Spinal cord (tissue), 10 donors: ENCODE measurements at places on chromosomes 2 and 18. TPM values are rescaled to one million over a fixed set of nuclear protein-coding genes. Genes with fewer than 3 reads are reported as not detected.

Gene SUCLG1
- 81.6 TPM for total RNA-seq

Gene TUBB8B
- total RNA-seq: 0.11 TPM

- DNase-seq: no peak
Observed at GRCh38 chr2:44218771-44219170, 50.1 kb downstream of the PPM1B start.

- no peak for DNase-seq
Observed at GRCh38 chr2:45102141-45102540, 92.9 kb upstream of the SIX2 start.

- no peak for DNase-seq
Observed at GRCh38 chr2:55102056-55102812, 52.0 kb upstream of the RTN4 start.

GRCh38 chr2:195711478-195711877 lies 54.5 kb downstream of the SLC39A10 start:
- DNase-seq: no peak

DNA sequence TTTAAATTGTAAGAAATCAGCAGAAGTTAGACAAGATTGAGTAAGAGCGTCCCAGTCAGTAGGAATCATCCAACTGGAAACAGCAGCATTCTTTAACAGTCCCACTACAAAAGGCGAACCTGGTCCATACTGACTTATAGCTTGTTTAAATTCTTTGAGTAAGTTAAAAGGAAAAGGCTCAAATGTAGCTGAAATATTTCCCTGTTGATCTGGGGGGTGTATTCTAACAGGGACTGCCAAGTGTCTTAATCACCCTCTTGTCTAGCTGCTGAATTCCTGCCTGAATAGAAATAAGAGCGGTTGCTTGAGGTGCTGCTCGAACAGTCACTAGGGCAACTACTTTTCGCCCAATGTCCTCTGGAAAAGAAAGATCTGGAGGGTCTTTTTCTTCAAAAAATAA lies 56.4 kb upstream of the FMNL2 start:
- DNase-seq: no peak

DNA sequence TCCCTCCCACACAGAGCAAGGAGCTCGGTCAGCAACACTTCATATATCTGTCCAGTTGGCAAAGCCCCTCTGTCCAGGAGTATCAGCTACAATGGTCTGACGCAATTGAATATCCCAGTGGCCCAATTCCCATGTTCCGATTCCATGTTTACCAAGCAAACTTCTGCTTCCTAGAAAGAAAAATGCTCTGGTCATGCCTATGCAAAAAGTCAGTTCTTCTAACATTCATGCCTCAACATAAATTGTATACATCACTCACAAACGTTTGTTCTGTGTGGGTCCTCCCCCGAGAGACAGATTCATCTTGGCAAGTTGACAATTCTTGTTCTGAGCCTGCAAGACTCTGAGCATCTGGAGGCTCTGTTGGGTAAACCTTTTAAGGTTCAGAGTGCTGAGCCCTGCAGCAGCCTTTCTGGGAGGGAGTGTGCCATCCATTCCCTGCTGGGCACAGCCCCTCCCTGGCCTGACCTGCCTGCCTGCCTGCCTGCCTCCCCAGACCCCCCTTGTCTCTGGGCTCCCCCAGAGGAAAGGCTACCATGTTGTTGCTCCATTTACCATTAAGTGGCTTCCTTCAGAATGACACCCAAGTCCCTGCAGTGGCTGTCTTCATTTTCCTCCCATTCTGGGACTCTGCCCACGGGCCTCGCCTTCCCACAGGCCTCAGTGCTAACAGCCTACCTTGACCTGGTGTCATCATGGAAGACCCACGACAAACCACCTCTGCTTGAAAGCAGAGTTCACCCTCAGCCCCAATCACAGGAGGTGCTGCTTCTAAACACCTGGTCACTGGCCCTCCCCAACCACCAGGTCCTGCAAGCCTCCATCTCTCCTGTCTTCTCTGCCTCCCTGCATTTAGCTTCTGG lies 37.6 kb upstream of the TAF1B start:
- no peak for DNase-seq

GRCh38 chr2:84969511-84970209 lies 1.3 kb upstream of the KCMF1 start:
- DNase-seq: peak; percentile 22

DNA sequence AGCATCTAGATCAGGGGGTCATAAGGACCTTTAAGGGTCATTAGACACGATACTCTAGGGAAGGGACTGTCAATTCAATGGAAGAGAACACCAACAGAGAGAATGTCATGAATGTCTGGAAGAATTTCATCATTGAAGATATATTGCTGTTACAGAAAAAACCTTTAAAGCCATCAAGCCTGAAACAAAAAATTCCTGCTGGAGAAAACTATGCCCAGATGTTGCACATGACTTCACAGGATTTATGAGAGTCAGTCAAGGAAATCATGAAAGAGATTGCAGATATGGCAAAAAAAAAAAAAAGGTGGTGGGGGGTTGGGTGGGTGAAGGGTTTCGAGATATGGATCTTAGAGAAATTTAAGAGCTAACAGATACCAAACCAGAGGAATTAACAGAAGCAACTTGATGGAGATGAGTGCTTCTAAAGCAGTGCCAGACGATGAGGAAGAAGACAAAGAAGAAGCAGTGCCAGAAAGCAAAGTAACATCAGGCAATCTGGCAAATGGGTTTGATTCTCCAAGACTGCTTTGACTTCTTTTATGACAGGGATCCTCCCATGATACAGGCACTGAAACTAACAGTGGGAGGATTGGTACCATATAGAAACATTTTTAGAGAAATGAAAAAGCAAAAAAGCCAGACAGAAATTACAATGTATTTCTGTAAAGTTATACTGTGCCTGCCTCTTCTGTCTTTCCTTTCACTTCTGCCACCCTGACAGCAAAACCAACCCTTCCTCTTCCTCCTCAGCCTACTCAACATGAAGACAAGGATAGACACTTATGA lies 28.5 kb downstream of the MAP4K3 start:
- no peak for DNase-seq

DNA sequence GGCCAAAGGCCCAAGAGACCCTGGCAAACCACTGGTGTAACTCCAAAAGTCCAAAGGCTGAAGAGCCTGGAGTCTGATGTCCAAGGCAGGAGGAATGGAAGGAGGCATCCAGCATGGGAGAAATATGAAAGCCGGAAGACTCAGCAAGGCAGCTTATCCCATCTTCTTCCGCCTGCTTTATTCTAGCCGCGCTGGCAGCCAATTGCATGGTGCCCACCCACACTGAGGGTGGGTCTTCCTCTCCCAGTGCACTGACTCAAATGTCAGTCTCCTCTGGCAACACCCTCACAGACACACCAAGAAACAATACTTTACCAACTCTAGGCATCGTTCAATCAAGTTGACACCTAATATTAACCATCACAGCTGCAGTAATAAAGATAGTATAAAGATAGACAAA lies 34.1 kb downstream of the MAPK4 start:
- no peak for DNase-seq

- peak; percentile 92 for DNase-seq
Observed at GRCh38 chr18:48446582-48447225, 37.5 kb upstream of the ZBTB7C start.

- peak; percentile 89 for DNase-seq
Observed at GRCh38 chr2:11842336-11842735, 95.9 kb downstream of the LPIN1 start.

- no peak for DNase-seq
Observed at GRCh38 chr2:126863336-126864015, 35.2 kb upstream of the TEX51 start.

GRCh38 chr2:46127176-46127575 lies 170.0 kb upstream of the EPAS1 start:
- DNase-seq: no peak
